ENCODE measurements at places on chromosomes 2 and 18.

DNA sequence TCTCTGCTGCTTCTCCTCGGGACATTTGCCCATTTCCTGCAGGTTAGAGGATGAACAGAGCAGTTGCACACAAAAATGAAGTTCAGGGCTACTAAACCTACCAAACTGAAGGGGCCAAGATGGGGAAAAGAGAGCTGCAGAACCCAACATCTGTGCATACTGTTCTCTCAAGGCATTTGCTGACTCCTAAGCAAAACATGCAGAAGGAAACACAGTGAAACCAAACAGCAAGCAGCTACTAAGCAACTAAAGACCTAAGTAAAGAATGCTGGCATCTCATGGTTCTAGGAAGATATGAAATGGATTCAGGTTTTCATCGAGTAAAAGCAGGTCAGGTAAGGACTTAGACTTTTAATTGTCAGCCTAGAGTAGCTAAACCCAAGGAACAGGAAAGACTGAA lies 111.9 kb upstream of the SYT4 start:
- DNase-seq, result no peak

- DNase-seq, result no peak
Observed at GRCh38 chr18:69216321-69216720, 184.4 kb upstream of the DOK6 start.

DNA sequence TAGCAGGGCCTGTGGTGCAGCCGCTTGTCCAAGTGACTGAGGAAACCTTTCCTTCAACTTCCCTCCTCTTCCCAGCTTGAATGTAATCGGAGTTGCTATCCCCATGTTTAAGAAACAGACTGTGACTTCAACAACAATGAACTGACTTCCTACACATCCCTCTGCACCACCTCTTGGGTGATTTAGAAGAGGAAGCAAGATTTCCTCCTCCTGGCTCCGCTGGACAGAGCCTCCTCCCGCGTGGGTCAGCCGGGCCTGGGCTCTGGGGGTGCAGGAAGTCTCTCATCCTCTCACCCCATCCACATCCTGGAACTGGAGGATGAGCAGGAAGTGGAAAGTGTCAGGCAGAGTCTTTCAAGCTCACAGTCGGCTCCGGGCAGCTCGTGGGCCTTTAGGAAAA lies 84.3 kb downstream of the GATA6 start:
- no peak for DNase-seq

DNA sequence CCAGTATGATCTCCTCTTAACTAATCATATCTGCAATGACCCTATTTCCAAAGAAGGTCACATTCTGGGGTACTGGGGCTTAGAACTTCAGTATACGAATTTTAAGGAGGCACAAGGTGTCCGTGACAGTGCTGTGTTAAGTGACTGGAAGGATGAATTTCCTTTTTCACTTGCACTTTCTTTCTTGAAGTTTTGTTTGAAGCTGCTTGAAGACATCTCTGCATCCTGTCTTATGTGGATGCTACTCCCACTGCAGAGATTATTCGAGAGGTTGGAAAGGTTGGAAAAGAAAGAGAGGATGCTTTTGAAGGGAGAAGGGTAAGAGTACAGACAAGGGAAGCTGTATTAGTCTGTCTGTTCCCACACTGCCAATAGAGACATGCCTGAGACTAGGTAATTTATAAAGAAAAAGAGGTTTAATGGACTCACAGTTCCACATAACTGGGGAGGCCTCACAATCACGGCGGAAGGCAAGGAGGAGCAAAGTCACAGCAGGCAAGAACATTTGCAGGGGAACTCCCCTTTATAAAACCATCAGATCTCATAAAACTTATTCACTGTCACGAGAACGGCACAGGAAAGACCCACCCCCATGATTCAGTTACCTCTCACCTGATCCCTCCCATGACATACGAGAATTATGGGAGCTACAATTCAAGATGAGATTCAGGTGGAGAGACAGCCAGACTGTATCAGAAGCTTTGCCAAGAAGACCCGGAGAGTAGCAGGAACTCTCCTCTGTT lies 3.6 kb upstream of the RNF144A start:
- peak; percentile 43 for DNase-seq

DNA sequence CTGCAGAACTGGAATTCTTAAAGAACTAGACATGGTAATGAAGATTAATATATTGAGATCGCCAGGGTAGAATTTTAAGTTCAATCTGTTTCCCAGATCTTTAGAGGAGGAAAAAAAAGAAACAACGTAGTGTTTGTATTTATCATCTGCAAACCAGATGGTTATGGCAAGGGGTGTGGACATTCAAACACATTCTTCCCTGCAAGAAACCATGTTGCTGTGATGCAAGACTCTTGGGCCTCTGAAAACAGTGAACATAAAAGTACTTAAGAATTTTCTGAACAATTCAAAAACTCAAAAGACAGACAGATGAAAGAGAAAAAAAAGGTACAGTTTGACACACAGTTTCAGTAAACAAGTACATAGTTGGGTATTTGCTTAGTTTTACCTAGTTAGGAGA lies 35.6 kb downstream of the COL5A2 start:
- no peak for DNase-seq

DNA sequence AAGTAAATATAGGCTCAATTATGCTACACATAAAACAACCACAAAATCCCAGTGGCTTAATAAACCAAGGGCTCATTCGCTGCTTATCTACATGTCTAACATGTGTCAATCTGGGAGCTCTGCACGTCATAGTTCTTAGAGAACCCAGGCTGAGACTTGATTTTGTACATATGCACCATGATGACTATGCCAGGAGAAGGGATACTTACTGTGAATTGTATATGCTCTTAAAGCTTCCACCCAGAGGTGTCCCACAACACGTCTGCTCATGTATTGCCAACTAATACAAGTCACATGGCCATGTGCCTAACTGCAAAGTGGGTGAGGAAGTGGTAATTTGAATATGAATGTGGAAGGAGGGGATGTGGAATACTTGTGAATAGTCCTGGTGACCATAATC lies 262.1 kb downstream of the CPS1 start:
- DNase-seq, result no peak

DNA sequence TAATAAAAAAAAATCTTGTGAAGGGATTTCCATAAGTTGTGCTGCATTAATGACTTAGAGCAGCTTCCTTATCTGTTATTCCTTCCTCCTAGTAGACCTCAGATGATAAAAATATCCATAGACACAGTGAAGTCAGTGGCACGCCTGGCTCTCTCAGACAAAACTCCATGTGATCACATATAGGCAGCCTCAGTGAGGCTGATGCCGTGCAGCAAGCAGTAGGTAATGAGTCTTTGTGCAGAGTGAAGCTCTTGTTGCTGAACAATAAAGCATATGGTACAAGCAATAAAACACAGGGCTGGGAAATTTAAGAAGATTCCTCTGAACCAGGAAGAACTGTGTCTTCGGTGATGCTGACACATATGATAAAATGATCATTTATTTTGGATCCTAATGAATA lies 102.7 kb downstream of the CSRNP3 start:
- DNase-seq, result no peak

DNA sequence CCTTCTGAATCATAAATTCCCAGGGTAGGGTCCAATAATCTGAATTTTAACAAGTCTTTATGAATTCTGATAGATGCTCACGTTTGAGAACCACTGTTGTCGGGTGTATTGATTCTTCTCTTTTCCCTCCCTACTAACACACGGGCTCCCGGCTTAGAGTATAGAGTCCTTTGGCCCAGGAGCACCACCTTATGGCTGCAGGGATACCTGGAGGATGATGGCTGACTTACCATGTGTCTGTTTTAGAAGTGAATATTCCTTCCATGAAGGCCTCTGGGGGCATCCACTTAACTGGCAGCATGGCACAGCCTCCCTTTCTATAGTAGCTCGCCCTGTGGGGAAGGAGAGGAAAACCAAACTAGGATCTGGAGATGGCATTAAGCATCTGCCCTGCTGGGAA lies 91.7 kb downstream of the CLIP4 start:
- no peak for DNase-seq

DNA sequence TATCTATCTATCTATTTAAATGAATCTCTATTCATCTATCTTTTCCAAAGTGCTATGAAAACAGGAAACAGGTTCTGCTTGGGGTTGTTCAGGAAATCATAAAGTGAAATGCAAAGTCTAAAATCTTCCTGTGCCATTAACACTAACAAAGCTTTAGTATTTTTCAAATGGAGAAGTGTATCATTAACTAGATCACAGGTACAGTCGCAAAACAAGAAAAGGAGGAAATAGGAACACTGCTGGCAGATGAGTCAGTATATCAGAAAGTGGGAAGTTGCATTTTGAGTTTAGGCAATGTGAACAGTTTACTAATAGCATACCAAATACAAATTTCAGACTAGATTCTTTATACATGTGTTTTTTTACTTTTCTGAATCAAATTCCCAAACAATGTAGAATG lies 888.5 kb upstream of the FSHR start:
- DNase-seq, result no peak

DNA sequence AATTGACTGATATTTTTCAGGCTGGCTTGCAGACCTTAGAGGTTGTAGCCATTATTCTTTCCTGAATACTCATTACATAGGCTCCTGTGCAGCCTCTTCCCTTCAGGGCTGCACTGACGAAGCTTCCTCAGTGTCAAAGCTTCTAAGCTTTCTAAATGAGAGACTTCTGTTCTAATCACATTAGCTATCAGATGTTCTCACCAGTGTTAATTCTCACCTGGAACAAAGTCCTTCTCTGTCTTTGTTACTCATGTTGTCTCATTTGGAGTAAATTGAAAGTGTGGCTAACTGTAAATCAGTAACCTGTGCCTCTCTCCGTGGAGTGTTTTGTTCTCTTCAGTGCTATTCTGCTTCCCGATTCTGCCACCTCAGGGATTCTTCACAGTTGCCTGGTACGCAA lies 76.9 kb downstream of the MC4R start:
- no peak for DNase-seq

- DNase-seq, result no peak
Observed at GRCh38 chr2:6955511-6956136, 38.4 kb downstream of the RNF144A start.

GRCh38 chr2:241541564-241542277 lies 16.8 kb upstream of the BOK start:
- DNase-seq, result no peak

DNA sequence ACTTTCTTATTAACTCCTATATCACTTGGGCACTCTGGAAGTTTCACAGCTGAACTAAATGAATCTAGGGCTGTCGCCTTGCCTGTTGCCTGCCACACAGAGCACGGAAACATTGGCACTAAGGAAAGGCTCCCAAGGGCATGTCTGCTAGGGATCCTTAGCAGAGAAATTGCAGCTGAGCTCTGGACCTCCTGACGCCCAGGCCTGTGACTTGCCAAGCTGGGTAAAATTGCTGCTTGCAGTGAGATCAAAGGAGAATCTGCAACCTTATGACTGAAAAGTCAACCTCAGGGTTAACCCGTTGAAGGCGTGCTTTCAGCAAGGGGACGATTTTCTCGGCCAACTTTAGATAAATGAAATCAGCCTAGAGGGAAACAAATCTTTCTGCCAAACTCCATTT lies 189.8 kb downstream of the NCK2 start:
- peak; percentile 41 for DNase-seq

DNA sequence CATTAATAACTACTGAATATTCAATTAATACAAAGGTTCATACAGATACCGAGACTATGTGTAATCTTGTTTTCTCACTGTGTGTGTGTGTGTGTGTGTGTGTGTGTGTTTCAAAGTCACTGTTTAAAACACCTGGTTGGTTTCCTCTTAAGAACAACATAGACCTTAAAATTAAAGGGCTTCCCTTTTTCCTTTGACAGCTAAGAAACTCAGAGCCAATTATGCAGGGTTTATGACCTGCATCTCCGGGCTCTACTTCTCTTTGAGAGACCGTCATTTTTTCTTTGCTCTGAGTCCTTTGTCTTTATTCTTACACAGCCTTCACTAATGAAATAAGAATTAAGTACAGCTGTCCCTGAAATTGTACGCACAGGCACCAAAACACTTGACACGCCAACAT lies 145.6 kb downstream of the HDAC4 start:
- DNase-seq, result no peak

DNA sequence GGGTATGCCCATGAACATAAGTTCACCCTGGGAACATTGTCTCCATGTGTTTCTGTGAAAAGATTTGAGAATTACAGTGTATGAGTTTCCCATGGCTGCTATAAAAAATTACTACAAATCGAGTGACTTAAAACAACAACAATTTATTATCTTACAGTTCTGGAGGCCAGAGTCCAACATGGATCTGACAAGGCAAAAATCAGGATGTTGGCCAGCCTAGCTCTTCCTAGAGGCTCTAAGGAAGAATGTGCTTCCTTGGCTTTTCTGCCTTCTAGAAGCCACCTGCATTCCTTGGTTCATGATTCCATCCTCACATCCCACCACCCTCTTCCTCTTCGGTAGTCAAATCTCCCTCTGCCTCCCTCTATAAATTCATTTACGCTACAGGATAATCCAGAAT lies 38.6 kb downstream of the FAM124B start:
- no peak for DNase-seq

- DNase-seq, result peak; percentile 44
Observed at GRCh38 chr2:9205963-9206948, at the start of gene ASAP2. Gene ASAP2, plus strand, starts transcription at chr2:9206812. Its CDS starts 293 bp downstream, at chr2:9207105.

DNA sequence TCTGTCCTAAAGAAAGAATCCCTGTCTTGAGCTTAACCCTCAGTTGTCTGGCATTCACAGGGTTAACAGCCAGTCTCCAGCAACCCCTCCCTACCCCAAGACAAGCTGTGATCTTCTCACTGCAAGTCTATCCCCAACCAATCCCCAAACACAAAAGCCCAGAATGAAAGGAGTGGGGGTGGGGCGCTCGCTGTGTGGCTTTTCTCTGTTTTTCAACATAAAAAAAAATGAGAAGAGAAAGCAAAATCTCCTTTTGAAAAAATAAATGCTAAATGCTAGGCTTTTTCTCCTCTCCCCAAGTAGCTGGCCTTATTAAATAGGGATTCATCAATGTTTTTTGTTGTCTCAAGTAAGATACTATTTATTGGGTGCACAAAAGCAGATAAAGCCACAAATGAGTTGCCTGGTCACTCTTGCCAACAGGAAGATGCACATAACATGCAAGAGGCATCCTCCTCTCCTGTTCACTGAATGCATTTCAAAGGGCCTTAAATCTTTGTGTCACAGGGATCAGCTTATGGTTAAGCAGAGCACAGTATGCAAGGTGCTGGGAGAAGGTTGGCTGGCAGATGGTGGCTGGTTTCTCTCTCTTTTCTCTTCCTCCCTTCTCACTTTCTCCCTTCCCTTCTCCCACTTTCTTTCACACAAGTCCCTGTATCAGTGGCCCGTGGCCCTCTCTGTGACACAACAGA lies 225.6 kb downstream of the CMPK2 start:
- DNase-seq, result no peak

DNA sequence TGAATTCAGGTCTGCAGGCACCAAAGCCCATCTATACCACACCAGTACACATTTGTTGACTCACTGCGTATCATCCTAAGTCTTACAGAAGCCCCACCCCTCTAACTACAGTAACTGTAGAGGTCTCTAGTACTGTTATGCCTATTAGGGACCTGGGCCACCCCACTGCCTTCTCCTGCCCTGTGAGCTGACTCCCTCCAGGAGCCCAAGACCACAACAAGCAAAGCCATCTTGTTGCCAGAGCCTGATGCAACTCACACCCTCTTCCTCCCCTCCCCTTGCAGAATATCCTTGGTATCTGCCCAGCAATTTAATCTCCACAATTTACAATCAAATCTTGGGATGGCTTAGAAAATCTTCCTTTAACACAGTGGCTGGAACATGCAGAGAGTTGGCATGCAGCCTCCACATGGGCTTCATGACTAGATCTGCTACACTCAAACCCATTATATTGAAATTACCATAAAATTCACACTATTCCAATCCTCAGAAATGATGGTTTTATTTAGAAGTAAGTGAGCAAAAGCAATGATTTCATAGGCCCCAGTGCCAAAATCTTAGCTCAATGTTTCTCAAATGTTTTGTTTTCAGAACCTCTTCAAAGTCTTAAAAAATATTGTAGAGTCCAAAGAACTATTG lies 17.7 kb upstream of the CYP1B1 start:
- DNase-seq, result no peak

GRCh38 chr2:217954051-217954450 lies 48.7 kb downstream of the TNS1 start:
- DNase-seq, result no peak
